H1 (cell line): ENCODE measurements at places on chromosomes 16 and 17.

GRCh38 chr16:85517154-85517553 lies 96.0 kb upstream of the GSE1 start:
- no peak for DNase-seq

DNA sequence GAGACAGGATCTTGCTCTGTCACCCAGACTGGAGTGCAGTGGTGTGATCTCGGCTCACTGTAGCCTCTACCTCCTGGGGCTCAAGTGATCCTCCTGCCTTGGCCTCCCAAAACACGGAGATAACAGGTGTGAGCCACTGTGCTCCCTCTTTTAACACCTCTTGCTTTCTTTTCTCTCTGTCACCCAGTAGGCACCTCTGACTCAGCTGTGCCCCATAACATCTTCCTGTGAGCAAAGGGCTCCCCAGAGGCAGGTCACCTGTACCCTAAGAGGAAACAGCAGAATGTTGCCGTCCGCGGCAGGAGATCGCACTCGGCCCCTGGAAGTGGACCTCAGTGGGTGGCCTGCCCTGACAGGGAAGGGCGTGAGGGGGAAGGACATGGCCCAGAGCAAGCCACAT lies 918 bp upstream of the NLRC3 start:
- DNase-seq: no peak

DNA sequence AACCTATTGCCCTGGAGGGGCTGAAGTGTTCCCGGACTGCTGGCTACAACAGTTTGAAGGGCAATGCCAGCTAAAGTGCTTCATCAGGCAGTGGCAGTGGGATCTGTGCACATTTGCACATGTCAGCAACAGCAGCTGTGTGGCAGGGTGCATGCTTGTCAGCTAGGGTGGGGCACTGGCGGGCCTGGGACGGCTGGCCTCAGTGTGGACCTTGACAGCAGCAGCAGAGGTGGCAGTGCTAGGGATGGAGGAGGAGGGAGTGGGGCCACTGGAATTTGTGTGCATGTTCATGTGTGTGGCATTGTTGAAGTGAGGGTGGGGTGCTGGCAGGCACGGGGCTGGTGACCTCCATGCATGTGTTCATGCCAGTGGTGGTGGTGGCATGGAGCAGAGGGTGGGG lies 203.3 kb upstream of the HS3ST4 start:
- no peak for DNase-seq

- no peak for DNase-seq
Measured at GRCh38 chr17:834136-834535, 52.0 kb downstream of the MRM3 start.

DNA sequence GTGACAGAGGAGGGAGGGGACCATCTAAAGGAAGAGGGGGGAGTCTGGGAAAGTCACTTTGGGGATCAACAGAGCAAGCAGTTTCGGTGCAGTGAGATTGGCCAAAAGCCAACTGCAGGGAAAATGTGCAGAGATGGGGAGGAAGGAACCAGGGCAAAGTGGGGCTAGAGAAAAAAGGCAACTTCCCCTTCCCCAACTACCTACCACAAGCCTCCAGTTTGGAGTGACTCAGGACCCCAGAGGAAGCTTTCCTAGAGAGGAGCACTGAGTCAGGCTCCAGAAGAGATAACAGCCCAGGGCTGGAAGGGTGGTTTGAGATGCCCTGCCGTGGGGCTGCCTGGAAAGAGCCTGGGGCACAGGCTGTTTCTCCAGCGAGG lies 6.9 kb upstream of the CD300LD start:
- no peak for DNase-seq

GRCh38 chr17:78082988-78083387 lies 45.6 kb downstream of the TMC6 start:
- no peak for DNase-seq

DNA sequence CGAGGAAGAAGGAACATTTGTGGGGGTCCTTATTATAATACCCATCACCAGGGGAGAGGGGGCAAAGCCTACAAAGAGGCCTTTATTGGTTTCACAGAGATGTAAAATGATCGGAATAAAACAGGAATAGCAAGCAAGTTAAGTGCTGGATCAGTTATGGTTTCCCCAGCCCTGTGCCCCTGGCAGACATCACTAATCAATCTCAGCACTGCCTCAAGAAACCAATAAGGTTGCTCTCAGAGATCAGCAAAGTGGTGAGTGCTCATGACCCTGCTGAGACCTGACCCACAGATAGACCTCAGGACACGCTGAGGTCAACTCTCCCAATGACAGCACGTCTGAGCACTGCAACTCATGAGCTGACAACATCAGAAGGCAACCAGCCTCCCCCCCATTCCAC lies 66.3 kb downstream of the ZNF423 start:
- no peak for DNase-seq

- no peak for DNase-seq
Measured at GRCh38 chr16:85141491-85142128, 29.3 kb upstream of the CIBAR2 start.

DNA sequence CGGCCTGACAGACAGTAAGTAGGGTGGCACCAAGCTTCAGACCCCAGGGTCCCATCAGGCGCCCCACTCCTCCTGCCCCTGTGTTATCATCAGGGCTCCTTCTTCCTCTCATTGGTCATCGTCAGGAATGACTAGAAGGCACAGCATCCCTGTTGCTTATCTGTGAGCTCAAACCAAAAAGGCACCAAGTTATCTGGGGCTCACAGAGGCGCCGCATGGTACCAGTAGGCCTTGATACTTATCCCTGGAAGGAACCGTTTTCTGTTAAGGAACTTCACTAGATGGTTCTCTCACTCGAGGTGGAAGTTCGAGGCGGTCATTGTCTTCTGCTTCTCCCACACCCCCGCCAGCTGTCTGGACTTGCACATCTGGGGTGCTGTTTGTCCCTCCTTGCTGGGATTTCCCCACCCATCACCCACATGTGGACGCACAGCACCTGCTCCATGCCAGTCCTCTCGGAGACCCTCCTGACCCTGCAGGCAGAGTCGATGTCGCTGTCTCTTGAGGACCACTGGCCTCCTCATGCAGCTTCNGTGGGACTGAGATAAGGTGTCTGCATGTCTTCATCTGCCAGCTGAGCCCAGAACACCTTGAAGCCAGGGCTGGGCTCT lies 52.1 kb downstream of the METRNL start:
- no peak for DNase-seq

DNA sequence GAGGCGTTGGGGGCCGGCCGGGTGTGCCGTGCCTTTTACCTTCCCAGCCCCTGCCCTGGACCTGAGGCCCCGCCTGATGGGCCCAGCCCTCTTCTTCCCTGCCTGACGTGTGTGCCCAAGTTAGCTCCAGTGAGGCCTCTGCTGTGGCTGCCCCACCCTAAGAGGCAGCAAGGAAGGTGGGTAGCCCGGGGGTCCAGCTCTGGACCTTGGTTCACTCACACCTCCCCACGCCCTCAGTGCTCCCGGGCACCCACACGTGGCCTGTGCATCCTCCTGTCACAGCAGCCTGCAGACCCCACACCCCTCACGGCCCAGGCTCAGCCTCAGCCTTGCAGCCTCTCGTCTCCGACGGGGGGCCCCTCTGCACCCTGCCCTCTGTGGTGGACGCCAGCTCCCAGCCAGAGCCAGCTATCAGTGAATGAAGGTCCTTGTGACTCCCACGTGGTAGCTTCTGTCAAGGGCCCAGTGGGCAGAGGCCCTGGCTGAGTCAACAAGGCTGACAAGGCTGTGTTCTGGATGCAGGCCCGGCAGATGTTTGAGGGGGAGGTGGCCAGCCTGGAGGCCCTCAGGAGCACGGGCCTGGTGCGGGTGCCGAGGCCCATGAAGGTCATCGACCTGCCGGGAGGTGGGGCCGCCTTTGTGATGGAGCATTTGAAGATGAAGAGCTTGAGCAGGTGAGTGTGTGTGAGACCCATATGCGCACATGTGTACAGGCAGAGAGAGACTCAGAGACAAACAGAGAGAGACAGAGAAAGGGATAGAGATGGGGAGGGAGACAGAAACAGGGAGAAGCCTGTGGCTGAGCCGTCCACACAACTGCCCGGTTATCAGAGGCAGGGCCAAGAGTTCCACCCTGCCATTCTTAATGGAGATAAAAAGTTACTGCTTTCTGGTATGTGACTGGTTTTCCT lies 2.8 kb downstream of the FN3K start:
- no peak for DNase-seq

DNA sequence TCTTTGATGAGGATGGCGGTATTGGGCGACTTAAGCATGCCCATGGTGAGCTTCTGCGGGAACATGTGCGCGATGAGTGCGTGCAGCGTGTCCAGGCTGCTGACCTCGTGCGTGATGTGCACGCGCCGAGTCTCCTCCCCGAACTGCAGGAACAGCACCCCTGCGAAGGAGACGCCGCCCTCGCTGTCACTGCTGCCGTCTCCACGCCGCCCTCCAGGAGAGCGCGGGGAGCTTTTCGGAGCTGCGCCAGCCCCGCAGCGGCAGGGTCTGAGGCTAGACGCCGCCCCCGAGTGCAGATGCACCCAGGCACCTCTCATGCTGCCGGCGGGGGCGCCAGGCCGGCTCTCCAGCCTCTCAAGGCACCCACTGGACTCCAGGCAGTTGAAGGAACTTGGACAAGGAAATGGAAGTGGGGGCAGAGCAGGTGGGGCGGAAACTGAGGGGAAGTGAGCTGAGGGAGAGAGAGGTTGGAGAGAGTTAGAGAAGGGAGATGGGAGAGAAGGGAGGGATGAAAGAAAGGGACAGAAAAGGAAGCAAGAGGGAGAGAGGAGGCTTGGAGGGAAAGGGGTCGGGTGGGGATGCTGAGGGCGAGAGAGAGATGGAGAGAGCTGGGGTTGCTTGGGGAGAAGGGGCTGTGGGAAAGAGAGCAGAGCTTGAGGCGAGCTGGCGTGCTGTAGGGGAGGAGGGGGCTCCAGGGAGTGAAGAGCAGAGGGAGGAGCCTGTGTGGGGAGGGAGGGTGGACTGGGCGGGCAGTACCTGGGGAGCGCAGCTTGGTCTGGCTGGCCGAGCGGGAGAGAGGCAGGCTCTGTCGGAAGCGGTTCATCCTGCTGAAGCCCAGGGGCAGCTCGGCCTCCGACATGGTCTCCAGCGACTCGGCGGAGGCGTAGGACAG lies 42.1 kb downstream of the SRCIN1 start:
- peak; percentile 75 for DNase-seq

DNA sequence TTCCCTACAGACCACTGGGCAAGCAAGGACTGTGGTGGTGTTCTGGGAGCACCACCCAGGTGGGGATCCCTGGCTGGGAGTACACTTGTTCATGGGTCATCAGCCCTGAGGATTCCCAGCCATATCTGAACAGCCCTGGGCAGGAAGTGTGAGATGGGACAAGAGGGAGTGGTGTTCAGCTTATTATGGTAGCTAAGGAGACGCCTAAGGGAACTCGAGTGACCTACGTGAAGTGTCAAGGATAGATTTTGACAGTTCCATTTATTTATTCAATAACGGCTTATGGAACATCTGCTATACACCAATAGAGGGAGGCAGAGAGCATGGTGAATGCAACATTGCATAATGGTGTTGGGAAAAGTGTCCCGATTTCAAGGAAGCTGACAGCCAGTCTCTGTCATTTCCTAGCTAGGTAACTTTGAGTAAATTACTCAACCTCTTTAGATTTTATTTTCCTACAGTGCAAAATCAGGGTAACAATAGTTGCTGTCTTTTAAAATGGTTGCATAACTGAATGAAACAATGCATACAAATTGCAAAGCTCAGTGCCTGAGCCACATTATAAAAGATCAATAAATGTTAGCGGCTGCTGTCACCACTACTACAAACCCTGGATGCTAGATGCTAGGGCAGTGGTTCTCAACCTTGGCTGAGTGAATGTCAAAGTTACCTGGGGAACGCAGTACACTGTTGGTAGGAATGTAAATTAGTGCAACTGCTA lies 534.1 kb downstream of the GRIN2A start:
- no peak for DNase-seq

- DNase-seq: no peak
Measured at GRCh38 chr17:57226793-57227192, 29.5 kb upstream of the MSI2 start.

GRCh38 chr17:8472663-8473062 lies 37.0 kb downstream of the NDEL1 start:
- no peak for DNase-seq

- DNase-seq: no peak
Measured at GRCh38 chr16:53952215-53953208, 248.6 kb downstream of the FTO start.

- DNase-seq: no peak
Measured at GRCh38 chr17:52751051-52751450, 592.5 kb upstream of the CA10 start.

- DNase-seq: no peak
Measured at GRCh38 chr17:69473841-69474831, 59.6 kb downstream of the MAP2K6 start.

DNA sequence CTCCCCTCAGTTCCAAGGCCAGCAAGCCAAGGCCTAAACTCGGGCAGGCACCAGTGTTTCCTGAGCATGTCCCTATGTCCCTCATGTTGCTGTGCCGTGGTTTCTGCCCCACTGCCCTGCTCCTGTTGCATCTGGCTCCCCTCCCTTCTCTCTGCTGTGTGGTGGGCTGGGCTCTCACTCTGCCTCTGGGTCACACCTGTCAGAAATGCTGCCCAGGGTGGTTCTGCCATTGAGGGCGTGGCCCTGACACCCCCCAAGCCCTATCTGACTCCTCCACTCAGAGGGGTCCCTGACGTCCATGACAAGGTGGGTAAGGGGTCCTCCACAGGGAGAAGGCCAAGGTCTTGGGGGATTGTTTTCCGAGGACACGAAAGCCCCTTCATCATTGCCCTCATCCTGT lies 9.2 kb upstream of the ITGA3 start:
- no peak for DNase-seq

- no peak for DNase-seq
Measured at GRCh38 chr16:12739738-12740137, 63.9 kb downstream of the CPPED1 start.

DNA sequence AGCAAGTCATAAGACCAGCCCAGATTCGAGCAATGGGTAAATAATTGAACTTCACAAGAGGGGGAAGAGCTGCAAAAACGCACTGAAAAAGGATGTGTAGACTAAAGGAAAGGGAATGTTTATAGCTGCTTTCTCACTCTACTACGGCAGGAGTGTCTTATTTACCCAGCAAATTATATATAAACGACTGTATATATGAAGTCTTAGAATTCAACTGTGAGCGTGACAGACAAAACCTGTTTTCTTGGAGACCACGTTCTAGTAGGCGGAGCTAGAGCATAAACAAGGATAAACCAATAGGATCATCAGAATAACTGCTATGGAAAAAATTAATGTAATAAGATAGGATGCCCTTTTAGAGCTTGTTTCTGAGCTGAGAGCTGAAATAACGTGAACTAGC lies 394.6 kb upstream of the MON1B start:
- DNase-seq: no peak

GRCh38 chr17:15882777-15883176 lies 62.2 kb upstream of the ADORA2B start:
- DNase-seq: no peak

DNA sequence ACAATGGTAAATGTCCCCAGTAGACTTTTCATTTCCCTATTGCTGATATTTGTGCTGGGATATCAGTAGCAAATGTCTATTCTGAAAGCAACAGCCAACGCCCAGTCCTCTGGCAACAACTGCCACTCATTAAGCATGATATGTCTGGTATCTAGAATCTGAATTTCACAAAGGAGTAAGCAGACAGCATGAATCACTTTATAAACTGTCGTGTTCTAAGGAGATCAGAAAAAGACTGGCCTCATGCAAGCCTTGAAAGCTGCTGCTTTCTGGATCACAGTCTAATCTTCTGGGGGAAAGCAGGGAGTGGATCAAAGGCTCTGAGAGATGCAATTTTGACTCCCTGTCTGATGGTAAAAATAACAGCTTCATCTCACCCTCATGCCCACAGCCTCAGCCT lies 153.1 kb upstream of the NOG start:
- no peak for DNase-seq

GRCh38 chr16:54511222-54511731 lies 224.7 kb upstream of the IRX3 start:
- no peak for DNase-seq

GRCh38 chr16:74169687-74170376 lies 126.8 kb upstream of the PSMD7 start:
- no peak for DNase-seq
